ENCODE measurements at places on chromosomes 7 and 10.

DNA sequence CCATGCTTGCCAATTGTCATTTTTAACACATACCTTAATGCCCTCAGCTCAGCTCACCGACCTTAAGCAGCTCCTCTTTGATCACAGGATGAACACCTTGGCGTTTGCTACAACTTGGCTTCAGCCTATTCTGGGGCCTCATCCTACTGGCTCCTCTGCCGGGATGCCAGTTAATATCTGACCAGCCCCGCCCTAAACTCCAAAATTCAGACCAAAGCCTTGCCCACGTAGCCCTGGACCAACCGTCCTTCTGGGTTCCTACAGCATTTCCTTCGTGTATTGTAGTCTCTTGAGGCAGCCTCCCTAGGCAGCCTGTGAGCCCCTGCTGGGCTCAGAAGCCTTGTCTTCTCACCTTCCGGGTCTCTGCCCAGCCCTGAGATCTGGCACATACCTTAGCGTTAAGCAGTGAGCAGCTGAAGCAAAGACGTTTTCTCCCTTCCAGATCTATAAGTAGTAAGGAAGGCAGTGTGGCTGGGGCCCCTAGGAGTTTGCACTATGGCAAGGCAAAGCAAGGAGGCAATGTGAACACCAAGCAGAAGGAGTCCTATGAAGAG is 836 bp downstream of the ENO4 start:
- DNase-seq = no peak

GRCh38 chr10:33712825-33713224 is 378.4 kb upstream of the NRP1 start:
- no peak for DNase-seq

GRCh38 chr7:135704698-135705097 is 23.3 kb downstream of the SLC13A4 start:
- DNase-seq = no peak

GRCh38 chr7:26440233-26441001 is 148.8 kb downstream of the SNX10 start:
- DNase-seq = no peak

DNA sequence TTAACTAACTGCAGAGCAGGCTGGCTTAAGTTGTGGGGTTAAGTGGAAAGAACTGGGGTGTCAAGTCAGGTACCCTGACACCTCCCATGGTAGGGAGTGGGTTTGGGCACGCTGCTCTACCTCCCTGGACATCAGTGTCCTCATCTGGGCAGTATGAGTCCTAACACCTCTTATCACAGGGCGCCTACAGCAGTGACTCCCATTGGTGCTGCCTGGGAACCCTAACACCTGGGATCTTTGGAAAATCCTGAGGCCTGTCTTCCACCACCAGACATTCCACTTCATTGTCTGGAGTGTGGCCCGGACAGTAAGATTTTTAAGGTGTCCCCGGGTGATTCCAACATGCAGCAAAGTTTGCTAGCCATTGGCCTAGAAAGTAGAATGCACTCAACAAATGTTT is 239.1 kb downstream of the SKAP2 start:
- no peak for DNase-seq

- DNase-seq = no peak
Observed at GRCh38 chr10:88883448-88883809, 3.4 kb downstream of the STAMBPL1 start.

GRCh38 chr10:124181656-124182055 is 88.3 kb upstream of the CHST15 start:
- DNase-seq = no peak

DNA sequence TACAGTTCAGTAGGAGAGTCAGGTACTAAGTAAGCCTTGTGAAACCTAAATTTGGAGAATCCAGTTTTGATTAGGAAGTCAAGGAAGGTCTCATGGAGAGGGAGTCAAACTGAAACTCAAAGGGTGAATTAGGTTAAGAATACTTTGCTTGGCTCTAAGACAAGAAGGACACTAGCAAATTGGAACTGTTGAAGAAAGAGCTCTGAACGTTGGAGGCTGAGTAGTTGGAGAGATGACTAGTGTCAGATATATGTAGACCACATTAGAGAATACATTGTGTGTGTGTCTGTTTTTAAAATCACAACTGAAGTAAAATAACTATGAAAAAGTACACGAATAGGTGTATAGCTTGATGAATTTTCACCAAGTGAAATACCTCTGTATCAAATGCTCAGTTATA is 6.3 kb downstream of the VPS26A start:
- no peak for DNase-seq

GRCh38 chr7:95478272-95479037 is 7.3 kb upstream of the ASB4 start:
- DNase-seq = peak; percentile 13

DNA sequence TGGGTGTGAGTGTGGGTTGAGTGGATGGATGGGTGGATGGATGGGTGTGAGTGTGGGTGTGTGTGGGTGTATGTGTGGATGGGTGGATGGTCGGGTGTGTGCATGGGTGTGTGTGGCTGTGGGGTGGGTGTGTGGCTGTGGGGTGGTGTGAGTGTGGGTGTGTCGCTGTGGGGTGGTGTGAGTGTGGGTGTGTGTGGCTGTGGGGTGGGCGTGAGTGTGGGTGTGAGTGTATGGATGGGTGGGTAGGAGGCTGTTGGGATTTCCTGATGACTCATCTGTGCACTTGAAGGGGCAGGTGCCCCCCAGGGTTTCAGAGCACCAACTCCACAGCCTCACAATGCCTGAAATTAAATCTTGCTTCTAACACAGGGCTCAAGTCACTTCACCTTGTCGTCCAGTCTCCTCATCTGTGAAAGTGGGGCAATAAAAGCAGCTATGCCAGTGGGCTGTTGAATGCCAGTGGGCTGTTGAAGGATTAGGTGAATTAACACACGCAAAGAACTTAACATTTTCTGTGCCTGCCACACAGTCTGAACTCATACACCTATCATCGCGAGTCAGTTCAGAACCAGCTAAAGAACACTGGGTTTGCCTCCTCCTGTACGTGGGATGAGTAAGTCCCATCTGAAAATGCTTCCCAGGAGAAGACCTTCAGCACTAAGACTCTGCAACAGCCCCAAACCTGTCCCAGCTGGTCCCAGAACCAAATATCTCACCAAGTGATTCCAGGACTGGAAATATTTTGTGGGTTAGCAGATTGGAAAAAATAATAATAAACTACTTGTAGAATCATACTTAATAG is 32.0 kb downstream of the SFMBT2 start:
- DNase-seq = no peak

DNA sequence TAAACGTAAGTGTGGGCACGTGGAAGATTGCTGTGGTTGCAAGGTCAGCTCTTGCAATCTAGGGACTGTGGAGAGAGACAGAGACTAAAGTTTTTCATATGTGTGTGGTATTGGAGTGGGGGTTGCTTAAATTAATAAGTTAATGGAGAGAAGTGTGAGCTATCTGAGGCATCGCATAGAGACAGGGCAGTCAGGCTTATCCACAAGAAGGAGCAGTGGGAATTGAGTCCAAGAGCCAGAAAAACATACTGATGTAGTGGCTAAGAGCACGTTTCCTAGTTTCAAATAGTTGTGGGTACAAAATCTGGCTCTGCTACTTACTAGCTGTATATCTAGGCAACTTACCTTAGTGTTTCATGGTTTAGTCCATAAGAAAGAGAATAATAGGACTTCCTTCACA is 65.8 kb downstream of the SORCS3 start:
- DNase-seq = no peak

DNA sequence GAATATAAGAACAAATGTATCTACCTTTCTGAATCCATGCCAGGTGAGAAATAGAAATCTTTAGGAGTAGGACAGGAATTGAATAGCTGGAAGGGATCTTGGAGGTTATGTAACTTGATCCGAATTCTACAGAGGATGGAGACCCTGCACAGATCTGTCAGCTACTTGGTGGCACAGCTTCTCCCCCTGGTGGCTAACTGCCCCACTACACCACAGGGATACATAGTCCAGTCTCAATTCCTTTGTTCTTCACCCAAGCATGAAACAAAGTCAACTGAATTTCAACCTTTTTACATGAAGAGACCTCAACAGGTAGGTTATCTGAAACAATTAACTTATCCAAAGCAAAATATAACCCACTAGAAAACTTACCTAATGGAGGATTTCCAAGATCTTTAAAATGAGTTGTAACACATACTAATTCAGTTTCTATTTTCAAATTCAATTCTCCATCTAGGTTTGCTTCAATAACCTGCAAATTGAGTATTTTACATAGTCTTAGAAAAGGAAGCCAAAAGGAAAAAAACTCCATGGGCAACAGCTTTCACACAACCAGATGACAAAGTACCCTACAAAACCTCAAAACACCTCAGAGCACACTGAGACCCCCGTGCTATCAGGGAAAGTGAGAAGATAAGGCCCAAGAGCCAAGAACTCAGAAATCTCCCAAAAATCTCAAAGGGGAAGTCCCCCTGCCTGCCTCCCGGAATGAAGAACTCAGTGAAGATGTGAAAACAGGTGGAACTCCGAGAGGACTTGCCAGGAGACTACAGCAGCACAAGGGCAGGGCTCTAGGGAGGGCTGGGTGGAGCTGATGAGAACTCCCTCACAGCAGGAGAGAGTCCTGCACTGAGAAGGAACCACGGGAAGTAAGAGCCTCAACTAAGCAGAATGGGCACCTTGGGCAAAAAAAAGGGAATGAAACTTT is 10.3 kb downstream of the HUS1 start:
- peak; percentile 64 for DNase-seq

- DNase-seq = no peak
Observed at GRCh38 chr7:92057375-92057774, 76.9 kb downstream of the CYP51A1 start.

DNA sequence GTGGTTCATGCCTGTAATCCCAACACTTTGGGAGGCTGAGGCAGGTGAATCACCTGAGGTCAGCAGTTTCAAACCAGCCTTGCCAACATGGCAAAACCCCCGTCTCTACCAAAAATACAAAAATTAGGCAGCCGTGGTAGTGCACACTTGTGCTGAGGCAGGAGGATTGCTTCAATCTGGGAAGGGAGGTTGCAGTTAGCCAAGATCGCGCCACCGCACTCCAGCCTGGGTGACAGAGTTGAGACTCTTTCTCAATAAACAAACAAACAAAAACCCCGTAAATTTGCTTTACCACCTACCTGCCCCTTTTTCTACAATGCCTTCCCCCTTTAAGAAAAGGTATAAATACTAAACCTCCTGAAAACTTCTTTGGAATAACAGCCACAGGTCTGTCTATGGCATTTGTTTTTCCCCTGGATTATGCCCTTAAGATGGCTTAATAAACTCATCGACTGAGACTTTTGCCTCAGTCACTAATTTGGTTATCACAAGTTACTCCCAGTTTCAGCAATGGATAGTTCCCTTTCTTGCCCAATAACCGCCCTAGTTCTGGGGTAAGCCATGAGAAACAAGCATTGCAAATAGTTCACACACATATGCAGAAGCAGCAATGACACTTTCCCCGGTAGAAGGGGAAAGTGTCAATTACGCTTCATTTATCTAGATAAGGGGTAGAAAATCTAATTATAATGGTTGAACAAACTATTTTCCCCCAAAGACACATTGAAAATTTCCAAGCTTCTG is 52.8 kb upstream of the SVIL start:
- no peak for DNase-seq

- no peak for DNase-seq
Observed at GRCh38 chr10:74651565-74651964, 174.8 kb upstream of the KAT6B start.

GRCh38 chr7:143900230-143900766 is 1.7 kb downstream of the TCAF1 start:
- DNase-seq = no peak

- peak; percentile 85 for DNase-seq
Observed at GRCh38 chr10:100998991-100999741, 442 bp upstream of the LZTS2 start.

DNA sequence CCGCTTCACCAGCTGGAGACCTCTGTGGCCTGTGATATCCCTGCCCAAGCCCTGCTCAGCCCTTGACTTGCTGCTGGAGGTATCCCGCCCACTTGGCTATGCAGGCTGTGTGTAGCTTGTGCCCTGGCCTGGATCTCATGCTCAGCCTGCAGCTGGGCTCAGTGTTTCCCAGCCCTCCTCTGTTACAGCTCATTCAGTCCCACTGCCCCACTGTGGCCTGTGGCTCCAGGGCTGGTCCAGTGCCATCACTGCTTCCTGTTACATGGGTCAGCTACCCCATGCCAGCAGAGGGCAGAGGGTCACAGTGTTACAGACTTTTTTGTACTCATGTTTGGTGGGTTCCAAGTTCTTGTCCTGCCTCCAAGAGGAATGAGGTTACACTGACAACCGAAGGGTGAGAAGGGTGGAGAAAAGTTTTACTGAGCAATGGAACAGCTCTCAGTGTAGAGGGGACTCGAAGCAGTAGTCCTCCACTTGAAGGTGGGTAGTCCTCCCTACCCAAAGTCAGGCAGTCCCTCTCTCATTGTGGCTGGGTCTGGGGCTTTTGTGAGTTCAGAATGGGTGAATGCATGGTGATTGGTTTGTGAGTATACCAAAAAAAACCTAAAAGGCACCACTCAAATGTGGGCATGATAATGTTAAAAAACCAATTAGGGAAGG is 100.4 kb downstream of the ANKRD7 start:
- DNase-seq = no peak

DNA sequence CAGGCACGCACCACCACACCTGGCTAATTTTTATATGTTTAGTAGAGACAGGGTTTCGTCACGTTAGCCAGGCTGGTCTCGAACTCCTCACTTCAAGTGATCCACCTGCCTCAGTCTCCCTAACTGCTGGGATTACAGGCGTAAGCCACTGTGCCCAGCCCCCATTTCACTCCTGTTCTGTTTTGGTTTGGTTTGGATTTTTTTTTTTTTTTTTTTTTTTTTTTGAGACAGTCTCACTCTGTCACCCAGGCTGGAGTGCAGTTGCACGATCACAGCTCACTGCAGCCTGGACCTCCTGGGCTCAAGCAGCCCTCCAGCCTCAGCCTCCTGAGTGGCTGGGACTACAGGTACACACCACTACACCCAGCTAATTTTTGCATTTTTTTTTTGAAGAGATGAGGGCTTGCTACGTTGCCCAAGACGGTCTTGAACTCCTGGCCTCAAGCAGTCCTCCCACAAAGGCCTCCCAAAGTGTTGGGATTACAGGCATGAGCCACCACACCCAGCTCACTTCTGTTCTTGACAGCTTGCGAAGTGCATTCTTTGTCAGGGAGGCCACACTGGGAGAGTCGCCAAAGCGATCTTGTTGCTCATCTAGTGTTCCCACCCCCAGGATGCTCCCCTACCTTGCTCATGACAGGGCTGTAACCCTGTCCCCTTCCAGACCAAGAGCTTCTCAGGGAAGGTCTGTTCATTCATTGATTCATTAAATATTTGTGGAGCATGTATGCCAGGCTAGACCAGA is 229.1 kb downstream of the CUX1 start:
- no peak for DNase-seq

GRCh38 chr7:80145780-80146422 is 11.3 kb downstream of the GNAI1 start:
- DNase-seq = no peak

GRCh38 chr10:127234306-127234800 is 38.0 kb upstream of the INSYN2A start:
- DNase-seq = no peak

Data from activated CD4-positive, alpha-beta T cell treated with anti-CD3 and anti-CD28 coated beads, Interleukin-2, Interleukin-6, amounts not matched to agents 100 ng/mL and 50 ng/mL, durations not matched to agents 16 hours and 8 hours (primary cell).